ENCODE measurements at places on chromosomes 1 and 21.
A peak's percentile ranks its signal among the peaks of the same experiment; 100 is the strongest.

DNA sequence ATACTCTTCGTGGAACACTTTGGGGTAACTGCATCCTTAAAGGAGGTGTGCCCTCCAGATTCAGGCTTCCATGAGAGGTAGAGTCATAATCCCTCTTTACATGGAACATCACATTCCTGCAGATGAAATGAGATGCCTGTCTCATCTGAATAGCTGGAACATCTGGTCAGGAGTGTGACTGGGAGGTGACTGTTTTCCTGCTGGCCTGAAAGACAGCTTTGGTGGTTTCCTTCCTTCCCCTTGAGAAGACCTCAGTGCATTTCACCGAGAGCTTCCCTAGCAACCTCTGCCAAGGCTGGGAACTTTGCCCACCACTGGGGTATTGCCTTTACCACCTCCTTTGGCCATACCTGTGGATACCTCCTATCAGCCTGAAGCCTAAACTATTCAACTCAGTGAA is 46.7 kb upstream of the GUCA2A start:
- no peak for DNase-seq

DNA sequence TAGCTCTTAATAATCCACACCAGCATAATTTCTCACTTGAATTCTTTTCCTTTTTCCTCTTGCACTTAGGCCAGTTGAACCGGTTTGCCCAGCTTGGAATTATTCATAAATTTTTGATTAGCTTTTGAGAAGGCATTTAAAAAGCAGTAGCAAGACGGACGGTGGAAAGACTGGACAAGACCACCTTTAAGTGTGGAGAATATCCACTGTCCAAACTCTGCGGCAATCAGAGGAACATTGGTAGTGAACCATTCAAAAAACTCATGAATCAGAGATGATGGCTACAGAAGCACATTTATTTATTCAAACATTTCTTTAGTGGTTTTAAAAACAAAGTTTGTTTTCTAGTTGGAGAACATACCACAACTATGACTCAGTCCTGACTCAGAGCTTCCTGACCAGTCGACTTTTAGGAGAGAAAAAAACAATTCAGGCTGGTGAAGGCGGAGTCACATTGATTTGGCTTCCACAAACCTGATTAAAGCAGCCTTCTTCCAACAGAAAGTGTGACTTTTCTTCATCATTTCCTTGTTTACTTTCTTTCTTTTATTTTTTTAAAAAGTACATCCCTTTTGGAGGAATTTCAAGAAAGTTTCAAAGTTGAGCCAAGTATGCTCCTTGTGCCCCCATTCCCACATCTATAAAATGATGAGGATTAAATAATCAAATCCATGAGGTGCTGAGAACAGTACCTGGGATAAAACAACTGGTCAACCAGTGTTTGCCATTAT is 128.8 kb downstream of the ADSS2 start:
- DNase-seq, result peak; percentile 95

DNA sequence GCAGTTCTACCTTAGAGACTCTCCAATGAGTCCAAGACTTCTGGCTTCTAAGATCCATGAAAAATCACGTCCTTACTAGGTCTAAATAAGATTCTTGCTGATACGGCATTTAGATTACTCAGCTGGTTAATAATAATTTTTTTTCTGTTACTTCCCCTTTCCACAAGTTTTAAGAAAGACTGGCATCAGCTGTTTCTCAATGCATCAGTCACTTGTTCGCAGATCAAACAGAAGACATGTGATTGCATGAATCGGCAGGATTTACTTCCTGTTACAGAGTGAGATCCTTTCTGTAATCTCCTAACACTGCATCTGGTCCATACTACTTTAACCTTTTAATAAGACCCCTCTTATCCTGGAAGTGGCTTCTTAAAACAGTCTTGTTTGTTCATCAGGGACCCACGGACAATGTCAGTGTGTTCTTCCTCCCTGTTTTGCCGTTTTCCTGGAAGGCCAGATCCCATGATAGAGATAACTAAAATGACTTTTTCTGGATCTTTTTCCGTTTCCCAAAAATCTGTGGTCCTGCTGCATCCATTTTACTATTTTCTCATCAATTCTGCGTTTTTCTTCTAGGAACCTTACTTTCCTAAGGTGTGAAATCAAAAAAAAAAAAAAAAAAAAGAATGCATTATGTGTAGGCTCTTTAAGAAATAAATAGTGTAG is 6.1 kb downstream of the NPL start:
- DNase-seq, result no peak

- DNase-seq, result peak; percentile 81
These were observed 165.3 kb upstream of the DPYD start for GRCh38 chr1:98086156-98086555.

GRCh38 chr1:59105548-59106507 is 191.1 kb upstream of the FGGY start:
- DNase-seq, result no peak

- no peak for DNase-seq
These were observed 24.2 kb downstream of the CYP4A22 start for GRCh38 chr1:47161298-47162040.

GRCh38 chr1:77620273-77620672 is 62.2 kb downstream of the ZZZ3 start:
- DNase-seq, result no peak

DNA sequence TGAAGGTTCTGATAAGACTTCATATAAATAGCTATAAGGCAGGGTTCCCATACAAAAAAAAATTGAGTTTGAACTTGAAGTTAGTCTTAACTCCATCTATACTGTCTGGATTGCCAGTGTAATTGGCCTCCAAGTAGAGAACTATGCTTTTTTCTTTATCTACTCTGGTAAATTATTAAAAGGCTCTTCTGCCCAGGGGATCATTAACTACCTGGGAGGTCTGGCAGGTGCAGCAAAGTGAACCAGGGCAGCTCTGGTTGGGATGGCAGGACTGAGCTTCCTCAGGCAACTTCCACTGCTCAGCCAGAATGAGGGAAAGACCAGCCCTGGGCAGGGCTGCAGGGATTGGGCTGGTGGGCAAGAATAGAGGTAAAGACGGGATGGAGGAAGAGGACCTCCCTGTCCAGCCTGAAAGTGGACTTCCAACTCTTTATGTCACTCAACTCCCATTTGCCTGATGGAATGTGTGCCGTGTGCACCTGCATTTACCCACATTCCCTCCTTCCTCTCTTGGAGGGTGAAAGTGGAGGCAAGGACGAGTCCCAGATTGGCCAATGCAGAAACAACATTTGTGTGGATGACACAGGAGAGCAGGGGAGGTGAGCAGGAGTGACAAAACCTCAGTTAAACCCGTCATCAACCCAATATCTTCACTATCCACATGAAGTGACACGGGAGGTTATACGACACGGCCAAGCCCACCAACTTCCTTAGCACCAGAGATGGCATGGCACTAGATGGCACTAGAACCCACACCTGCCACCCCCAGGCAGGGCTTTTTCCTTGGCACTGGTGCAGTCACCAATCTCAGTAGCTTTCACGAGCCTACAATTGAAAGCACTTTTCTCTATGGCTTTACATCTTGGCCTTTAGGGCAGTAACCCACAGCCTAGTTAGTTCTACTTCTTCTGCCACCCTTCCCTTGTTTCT is 25.2 kb downstream of the CCN1 start:
- DNase-seq, result no peak

DNA sequence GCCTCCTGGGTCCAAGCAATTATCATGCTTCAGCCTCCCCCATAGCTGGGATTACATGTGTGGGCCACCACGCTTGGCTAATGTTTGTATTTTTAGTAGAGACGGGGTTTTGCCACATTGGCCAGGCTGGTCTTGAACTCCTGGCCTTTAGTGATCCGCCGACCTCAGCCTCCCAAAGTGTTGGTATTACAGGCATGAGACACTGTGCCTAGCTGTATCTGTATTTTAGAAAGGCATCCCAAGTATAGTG is 69.3 kb downstream of the NKAIN1 start:
- DNase-seq, result no peak

Data from astrocyte (in vitro differentiated cells and primary cell).